NCI-H1417 treated with DMSO at 0.1 percent for 48 hours (cell line): ENCODE measurements at places on chromosomes 3 and 15.

DNA sequence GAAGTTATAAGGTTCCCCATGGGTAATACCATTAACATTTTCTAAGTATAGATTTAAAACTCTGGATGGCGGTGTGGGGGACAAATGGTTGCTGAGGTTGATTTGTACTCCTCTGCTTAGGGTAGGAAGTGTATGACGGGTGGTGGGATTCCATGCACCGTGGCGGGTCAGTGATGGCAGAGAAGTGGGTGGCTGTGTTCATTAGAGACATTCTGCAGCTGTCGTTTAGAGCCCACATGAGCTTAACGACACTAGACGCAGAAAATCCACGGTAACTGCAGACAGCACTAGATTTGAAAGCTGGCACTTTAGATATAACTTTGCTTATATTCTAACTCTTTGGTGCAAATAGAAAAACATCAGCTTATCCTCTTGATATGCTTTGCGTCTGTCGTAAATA lies 37.5 kb downstream of the SGO1 start:
- no peak for DNase-seq

DNA sequence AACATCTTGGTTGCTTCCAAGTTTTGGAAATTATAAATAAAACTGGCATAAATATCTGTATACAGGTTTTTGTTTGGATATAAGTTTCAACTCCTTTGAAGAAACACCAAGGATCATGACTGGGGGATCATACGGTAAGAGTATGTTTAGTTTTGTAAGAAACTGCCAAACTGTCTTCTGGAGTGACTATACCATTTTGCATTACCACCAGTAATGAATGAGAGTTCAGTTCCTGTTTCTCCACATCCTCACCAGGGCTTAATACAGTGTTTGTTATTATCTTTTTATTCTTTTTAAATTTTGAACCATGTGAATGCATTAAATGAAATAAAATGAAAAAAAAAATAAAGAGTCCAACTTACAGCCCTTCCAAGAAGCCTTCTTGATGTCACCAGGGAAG lies 3.7 kb upstream of the ANKUB1 start:
- no peak for DNase-seq

- no peak for DNase-seq
These were observed 7.7 kb downstream of the BCL6 start for GRCh38 chr3:187737368-187738070.

GRCh38 chr3:35965908-35966307 lies 326.6 kb downstream of the ARPP21 start:
- no peak for DNase-seq

DNA sequence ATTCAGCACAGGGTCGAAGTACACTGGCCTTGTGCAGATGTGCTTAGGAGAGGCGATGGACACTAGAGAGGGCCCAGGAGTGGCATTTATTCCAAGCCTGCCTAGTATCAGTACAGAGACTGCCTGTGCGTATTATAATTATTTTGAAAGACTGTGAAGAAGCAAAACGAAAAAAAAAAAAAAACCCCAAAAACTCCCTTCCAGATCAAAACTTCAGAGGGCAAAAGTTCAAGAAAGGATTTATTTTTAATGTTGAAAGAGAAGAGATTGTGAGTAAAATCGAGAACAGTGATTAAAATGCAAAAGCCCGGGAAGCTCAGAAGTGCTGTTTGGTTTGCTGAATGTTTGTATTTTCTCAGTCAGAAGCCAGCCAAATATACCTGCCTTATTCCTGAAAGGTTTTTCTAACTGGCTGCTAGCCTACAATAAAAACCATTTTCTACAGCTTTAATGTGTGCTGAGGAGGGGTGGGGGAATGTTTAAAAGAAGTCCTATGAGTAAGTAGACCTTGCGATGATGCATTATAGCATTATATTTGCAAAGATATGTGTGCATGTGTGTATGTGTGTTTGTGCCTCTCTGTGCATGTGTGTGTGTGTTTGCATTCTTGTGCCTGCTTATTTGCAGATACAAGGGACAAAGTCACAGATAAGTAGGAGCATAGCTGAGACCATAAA lies 19.3 kb upstream of the LZTFL1 start:
- DNase-seq: no peak

DNA sequence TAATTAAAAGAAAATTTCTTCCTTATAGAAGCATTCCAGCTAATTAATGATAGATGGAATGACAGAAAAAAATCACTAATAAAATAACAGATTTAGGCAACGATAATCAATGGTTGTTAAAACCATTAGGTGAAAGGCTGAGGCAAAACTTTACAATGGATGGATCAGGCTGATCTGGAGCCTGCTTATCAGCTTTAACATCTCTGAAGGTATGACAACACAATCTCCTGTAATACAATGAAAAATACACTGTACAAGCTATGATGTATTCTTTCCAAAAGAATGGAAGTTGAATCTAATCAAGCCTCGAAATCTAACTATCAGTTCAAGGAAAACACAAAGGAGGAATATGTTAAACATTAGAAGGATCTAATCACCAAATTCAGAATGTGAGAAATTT lies 39.3 kb downstream of the EMC4 start:
- DNase-seq: no peak

DNA sequence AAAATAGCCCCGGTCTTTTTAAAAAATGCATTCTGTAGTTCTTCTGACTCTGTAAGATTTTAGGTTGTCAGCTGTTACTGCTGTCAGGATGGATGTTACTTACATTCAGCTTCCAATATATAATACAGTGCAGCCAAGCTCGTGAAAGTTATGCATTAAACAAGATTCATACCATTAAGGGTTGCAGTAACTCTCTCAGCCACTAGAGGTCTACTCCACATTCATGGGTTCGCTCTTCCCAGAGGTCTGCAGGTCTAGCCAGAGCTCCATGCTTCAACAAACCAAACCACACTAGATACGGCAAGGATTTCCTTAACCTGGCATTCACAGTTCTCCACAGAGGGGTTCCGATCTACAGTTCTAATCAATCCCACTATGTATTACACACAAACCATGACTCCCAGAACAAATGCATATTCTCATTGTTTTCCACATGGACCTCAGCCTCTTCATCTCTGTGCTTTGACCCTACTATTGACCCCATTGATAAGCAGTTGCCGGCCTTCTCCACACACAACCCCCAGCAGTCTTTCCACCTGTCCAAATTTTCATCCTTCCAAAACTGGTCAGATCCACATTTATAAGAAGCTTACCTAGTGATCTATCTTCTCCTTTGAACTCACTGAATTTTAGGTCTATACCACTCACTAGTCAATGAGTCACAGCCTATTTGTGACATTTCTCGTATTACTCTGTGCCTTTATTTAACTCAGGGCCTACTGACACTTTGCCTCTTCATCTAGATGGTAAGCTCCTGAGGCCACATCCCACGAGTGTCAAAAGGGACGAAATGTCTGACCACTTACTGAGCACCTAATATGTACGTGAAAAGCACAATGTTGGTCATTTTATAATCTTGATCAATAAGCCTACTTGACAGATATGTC lies 33.7 kb downstream of the RORA start:
- DNase-seq: no peak
